ENCODE measurements at places on chromosomes 3 and 15. TPM values are rescaled to one million over a fixed set of nuclear protein-coding genes. Genes with fewer than 3 reads are reported as not detected.

- DNase-seq = no peak
Observed at GRCh38 chr15:63439536-63440264, 58.1 kb upstream of the CA12 start.

GRK7 gene
- not detected for total RNA-seq

DNA sequence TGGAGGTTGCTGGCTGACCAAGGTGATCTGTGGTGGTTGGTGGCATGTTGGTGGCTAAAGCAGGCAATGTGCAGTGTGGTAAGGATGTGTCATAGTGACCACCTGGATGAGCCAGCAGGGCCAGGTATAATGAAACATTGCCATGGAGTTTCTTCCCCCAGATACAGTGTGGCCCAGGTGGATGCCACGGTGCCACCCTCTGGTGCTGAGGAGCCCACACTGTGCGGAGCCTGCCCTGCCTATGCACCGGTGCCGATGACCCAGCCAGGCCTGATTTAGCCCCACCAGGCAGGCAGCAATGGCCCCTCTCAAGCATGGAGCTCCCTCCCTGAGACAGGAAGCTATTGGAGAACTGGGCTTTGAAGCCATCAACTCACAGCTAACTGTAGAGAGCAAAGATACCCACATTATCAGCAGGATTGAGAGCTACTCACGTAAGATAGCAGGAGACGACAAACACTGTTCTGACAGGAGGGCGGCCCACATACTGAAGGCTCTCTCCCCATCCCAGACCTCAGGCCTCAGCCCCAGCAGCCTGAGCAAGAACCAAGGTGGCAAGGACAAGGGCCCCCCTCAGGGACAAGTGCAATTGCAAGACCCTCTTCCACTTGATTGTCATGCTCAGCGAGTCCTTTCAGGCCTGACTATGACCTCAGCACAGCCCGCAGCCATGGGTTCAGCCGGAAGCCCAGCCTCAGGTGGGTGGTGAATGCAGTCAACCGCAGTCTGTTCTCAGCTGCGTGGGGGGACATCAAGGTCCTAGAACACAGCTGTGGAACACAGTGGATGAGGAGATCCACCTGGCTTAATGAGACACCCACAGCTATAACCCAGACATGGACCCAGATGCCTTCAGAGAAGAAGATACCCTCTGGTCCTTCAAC is 82.8 kb upstream of the CDV3 start:
- DNase-seq = no peak

- DNase-seq = no peak
Observed at GRCh38 chr3:69671082-69671952, 67.9 kb upstream of the MITF start.

- DNase-seq = no peak
Observed at GRCh38 chr3:57972531-57973111, 35.6 kb upstream of the FLNB start.

GRCh38 chr15:97691078-97691477 is 269.4 kb upstream of the ARRDC4 start:
- no peak for DNase-seq

SI gene
- not detected for total RNA-seq

- no peak for DNase-seq
Observed at GRCh38 chr3:24027946-24028345, 82.9 kb downstream of the NR1D2 start.

DNA sequence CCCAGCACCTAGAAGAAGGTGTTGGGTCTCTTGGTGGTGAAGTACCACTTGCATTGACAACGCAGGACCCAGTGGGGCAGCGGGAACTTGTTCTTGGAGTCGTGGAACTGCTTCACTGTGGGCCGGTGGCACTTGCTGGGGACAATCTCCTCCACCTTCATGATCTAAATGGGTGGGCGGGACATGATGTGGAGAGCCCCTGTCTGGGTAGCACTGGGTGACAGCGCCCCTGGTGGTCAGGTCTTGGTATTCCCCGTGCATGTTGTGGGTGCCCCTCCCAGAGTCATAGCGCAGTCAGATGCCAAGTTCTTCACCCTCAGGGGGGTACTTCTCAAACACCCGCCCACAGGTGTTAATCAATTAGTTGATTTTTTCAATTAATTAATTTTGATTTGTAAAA is 60.2 kb downstream of the AGBL1 start:
- DNase-seq = no peak

GRCh38 chr15:84598250-84598649 is 2.6 kb upstream of the ZSCAN2 start:
- no peak for DNase-seq
